ENCODE measurements at places on chromosomes 11 and 22.

DNA sequence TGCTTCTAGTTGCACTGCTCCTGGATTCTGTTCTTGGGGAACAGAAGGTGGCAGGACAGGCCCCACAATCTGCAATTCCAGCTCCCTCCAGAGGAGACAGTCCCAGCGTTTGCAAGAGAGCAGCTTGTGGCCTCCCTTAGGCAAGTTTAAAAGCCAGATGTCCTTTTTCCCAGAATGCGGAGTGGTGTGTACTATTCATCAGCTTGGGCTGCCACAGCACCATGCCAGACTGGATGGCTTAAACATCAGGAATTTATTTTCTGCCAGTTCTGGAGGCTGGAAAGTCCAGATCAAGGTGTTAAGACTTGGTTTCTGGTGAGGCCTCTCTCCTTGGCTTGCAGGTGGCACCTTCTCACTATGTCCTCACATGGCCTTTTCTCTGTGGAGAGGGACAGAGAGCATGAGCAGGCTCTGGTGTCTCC, 11.7 kb downstream of the MIAT start:
- DNase-seq, result no peak

DNA sequence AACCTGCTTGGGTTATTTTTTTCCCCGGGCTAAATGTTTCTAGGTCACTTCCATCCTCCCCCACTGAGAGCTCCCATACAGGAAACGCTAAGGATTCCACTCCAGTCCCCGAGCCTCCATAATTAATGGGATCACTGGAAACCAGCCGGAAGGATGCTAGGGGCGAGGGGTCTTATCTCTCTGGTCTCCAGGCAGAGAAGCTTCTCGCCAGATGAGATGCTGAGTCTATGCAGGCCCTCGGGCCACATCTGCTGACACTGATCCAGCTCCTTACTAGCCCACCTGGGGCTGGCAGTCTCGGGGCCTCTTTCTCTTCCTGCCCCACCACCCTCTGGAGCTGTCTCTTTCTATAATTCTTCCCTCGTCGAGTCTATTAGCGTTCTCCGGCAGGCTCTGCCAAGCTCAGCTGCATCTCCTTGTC, 125.9 kb upstream of the SYT13 start:
- DNase-seq, result no peak

DNA sequence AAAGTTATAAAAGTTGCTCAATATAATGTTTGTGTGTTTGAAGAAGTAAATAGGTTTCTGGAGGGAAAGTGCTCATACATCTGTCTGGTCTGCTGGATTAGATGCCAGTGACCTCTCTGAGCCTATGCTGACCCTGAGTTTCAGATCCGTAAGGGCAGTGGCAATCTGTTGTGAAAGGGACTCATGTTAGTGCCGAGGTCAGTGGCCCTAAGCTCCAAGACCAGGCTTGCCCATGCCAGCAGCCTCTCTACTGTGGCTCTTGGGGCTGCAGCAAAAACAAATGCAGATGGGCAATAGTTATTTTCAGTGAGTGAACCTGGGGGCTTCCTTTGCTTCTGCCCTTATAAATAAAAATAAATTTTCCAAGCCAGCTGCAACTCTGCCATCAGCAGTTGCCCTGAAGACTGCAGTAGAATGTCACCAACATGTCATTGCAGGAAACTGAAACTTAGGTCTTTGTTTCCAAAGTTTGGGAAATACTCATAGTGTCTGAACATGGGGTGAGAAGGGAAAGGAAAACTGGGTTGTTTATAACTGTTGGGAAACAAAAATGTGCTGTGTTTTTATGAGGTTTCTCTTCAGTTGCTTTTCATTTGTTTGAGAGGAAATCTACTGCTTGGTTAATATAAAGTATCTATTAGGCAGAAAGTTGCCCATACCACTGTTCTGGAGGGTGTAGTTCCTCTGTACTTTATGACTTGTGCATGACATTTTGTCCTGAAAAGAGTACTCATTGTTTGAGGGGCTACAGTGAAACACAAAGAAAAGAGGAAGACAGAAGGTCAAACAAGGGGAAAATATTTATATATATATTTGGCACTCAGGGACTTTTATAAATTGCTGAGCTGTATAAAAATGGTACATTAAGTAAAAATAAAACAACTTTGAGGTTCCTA, 9.5 kb upstream of the MS4A4E start:
- no peak for DNase-seq

DNA sequence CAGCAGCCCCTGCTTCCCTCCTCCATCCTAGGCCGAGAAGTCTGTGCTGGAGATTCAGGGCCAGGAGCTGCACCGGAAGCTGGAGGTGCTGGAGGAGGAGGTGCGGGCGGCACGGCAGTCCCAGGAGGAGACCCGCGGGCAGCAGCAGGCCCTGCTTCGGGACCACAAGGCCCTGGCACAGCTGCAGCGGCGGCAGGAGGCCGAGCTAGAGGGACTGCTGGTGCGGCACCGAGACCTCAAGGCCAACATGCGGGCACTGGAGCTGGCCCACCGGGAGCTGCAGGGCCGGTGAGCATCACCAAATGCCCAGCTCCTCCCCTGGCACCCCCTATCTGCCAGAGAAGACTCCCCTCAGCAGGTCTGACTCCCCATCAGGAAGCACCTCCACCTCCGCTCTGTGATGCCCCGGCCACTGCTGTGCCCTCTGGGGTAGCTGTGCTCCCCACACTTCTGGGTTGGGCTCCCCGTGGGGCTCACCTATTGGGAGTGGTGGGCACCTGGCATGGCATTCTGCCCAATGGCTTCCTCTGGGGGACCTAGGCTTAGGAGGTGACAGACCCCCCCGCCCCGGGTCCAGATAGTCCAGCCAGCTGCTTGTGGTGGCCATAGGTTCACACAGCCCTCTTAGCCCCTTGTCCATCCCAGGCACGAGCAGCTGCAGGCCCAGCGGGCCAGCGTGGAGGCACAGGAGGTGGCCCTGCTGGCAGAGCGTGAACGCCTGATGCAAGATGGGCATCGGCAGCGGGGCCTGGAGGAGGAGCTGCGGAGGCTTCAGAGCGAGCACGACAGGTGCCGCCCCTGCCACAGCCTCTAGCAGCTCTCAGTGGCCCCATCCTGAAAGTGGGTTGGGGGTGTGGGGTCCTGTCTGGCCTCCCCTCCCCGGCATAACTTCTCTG, 6.6 kb upstream of the RPS6KA4 start:
- DNase-seq, result no peak

- no peak for DNase-seq
Observed at GRCh38 chr11:26578998-26579661, 7.1 kb upstream of the MUC15 start.

- DNase-seq, result no peak
Observed at GRCh38 chr22:19387038-19387437, 44.5 kb downstream of the HIRA start.

- DNase-seq, result no peak
Observed at GRCh38 chr11:11553573-11553972, 68.2 kb downstream of the GALNT18 start.

GRCh38 chr11:58259983-58260382, 8.1 kb downstream of the OR10W1 start:
- DNase-seq, result no peak

DNA sequence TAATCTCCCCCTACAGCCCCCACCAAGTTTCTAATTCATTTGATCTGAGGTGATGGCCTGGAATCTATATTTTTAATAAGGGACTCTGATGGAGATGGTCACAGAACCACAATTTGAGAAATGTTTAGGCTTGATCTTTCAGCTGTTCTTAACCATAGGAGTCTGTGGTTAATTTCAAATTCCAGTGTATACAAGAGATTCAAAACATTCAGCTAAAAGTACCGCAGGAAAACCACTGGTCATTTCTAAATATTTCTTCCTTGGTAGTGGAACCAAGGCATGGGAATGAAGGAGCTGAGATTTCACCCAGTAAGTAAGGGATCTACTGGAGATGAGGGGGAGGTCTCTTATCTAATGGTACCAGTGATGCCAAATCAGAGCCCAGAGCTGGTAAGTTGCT, 18.3 kb upstream of the GALNT18 start:
- no peak for DNase-seq

- no peak for DNase-seq
Observed at GRCh38 chr11:11806074-11806473, 35.7 kb upstream of the USP47 start.

GRCh38 chr11:35247863-35248262, 108.9 kb downstream of the CD44 start:
- DNase-seq, result no peak
